CD4-positive, alpha-beta T cell treated with Interleukin-17A for 4 hours (primary cell): ENCODE measurements at places on chromosomes 6 and 20.
A peak's percentile ranks its signal among the peaks of the same experiment; 100 is the strongest.

- no peak for DNase-seq
Measured at GRCh38 chr6:4434655-4435054, 299.3 kb upstream of the ECI2 start.

DNA sequence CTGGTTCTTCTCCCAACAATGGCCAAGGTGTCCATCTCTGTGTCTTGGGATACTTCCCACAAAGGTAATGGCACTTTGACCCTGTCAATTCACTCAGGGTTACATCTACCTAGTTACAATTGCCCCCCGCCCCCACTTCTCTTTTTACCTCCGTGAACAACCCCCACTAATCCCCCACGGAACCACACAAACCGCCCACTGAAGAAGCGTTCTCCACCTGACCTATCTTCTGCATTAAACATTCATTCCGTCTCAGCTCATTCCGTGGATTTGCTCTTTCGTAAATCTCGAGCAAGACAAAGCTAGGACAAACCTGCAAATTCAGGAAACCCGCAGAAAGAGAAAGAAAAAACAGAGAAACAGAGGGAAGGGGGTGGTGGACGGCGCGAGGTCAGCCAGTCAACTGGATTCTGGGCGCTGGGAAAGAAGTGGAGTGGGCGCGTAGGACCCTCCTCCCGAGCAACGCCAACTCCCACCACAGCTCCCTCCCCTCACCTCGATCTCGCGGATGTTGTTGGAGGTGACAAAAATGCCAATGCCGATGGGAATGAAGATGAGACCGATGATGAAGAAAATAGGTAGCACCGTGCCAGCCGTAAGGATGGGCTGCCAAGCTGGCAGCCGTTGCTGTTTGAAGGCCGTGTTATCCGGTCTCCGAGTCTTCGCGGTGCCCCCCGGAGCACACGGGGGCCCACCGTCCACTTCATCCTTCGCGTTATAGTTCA lies 523 bp downstream of the TMEM30A start:
- DNase-seq, result peak; percentile 4

GRCh38 chr6:25476126-25476525 lies 175.9 kb upstream of the SCGN start:
- no peak for DNase-seq

- DNase-seq, result peak; percentile 44
Measured at GRCh38 chr6:118656847-118657451, 5.6 kb upstream of the CEP85L start.

DNA sequence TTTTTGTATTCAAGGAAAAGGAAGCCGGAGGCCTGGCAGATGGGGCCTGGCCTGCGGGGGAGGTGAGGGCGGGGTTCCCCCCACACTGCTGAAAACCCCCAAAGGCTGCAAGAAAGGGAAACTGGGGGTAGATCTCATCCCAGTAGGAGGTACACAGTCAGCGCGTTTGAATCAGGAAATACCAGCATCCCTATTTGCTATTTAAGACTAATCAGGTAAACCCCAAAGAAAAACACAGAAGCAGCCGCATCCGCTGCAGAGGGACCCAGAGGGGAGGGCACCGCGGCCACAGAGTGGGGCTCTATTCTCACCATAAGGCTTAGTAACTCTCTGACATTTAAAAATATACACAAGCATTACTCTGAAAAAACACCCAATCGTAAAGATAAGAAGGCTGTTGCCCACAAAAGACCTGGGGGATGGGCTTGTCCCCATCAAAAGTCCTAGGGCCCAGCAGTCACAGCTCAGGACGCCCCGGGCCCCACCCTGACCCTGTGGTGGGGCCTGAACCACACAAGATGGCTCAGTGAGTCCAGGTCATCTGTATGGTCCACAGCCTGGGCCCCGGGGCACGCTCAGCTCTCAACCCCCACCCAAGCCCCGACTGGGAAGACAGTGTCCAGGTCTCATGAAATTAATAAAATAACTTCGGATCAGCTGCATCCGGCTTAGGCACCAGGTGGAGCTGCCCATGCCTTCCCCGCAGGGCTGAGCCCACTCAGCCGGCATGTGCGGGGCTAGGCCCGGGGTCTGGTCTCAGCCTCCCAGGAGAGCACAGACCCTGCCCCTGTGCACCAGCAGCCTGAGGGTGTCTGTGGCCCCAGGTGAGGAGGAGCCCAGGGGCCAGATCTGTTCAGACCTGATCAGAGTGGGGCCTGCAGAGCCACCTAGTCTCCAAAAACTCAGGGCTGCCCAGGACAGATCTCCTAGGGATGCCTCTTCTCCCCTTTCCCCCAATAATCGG lies 31.0 kb downstream of the KCNQ2 start:
- DNase-seq, result peak; percentile 48

- DNase-seq, result no peak
Measured at GRCh38 chr6:18119236-18119635, 3.2 kb downstream of the NHLRC1 start.

DNA sequence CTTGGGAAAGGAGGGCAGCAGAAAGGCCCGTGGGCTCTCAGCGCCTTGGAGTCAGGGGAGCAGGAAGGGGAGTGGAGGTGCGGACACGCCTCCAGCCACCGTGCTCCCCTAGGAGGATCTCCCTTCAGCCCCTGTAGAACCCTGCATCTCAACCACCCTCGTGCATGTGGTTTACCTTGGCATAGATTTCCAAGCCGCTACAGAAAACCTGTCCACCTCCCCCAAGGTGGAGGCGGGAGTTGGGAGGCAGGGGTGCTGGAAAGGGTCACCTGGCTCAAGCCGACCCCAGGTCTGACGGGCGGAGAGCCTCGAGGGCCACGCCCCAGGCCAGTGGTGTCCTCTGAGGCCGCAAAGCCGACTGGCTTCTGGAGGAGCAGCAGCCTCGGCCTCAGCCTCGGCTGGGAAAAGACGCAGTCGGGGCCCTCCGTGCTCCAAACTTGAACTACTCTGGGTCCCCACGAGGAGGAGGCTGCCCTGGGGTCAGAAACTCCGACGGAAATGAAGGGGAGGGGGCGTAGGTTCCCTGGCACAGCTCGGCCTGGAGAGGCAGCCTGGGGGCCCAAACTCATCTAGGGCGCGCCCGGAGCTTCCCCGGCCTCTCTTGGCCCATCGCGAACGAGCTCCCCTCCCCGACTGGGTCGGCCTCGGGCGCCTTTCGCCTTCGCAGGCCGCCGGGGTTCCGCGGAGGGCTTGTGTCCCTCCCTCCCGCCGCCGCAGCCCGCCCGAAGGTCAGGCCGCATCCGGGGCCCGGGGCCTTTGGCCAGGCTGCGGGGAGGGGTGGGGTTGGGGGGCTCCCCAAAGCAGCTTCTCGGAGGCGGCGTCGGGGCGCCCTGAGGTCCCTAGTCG lies 6.3 kb upstream of the FOXF2 start:
- no peak for DNase-seq

GRCh38 chr6:151916075-151916474 lies 108.6 kb downstream of the ESR1 start:
- no peak for DNase-seq

DNA sequence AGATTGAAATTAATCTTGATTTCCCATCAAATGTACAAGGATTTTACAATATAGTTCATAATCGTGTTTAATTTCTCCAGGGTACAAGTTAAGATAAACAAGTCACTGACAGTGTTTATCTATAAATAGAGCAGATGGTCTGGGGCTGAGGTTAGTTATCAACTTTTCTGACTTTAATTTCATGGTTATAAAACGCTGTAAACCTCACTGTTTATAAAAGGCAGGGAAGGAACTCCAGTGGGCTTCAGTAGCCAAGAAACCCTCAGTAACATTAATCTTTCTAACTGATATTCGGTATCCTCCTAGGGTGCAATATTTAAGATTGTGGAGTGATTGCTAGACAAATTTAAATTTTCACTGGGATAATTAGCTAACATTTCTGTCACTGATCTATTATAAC lies 68.6 kb downstream of the GFRAL start:
- DNase-seq, result no peak
